Keratinocyte (primary cell): ENCODE measurements at places on chromosomes 7 and 10. TPM values are rescaled to one million over a fixed set of nuclear protein-coding genes. Genes with fewer than 3 reads are reported as not detected.

DNA sequence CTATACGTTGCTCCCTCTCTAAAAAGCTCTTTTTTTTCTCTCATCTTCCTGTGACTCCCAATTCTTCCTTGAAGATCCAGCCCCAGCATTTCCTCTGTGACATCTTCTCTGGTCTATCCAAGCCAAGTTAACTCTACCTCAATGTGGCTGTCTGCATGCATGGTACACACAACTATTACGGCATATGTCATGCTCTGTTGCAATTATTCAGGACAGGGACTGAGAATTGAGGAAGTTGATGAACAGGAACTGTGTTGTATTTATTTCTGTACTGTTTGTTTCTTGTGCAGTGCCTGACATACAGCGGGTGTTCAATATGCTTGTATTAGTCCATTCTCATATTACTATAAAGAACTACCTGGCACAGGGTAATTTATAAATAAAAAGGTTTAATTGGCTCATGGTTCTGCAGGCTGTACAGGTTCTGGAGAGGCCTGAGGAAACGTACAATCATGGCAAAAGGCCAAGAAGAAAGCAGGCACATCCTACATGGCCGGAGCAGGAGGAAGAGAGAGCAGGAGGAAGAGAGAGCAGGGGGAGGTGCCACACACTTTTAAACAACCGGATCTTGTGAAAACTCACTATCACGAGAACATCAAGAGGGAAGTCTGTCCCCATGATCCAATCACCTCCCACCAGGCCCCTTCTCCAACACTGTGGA lies 6.3 kb downstream of the TRPV5 start:
- H3K27ac ChIP-seq: no peak overlapping the region
- H3K36me3 ChIP-seq: no peaks in the 10 kb centered on the region
- no peak overlapping the region for H3K4me3 ChIP-seq
- DNase-seq: no peak
- H3K27me3 ChIP-seq: no peaks in the 10 kb centered on the region

- no peaks in the 10 kb centered on the region for H3K36me3 ChIP-seq
- no peak overlapping the region for H3K4me3 ChIP-seq
- no peak for DNase-seq
These were observed 40.0 kb downstream of the MYL10 start for GRCh38 chr7:101589052-101589451.

- H3K4me3 ChIP-seq: no peak overlapping the region
- no peaks in the 10 kb centered on the region for H3K36me3 ChIP-seq
- no peak overlapping the region for H3K27ac ChIP-seq
- H3K4me1 ChIP-seq: no peaks in the 10 kb centered on the region
- no peak for DNase-seq
These were observed 11.5 kb upstream of the MICU1 start for GRCh38 chr10:72637398-72637857.

GRCh38 chr10:78164702-78165101 lies 131.0 kb downstream of the RPS24 start:
- H3K27ac ChIP-seq: no peak overlapping the region
- no peak for DNase-seq
- H3K4me1 ChIP-seq: no peaks in the 10 kb centered on the region
- H3K27me3 ChIP-seq: no peaks in the 10 kb centered on the region
- no peak overlapping the region for H3K4me3 ChIP-seq

GRCh38 chr7:127953423-127954356 lies 77.5 kb downstream of the LRRC4 start:
- H3K4me1 ChIP-seq: no peaks in the 10 kb centered on the region
- H3K4me3 ChIP-seq: no peak overlapping the region
- H3K27ac ChIP-seq: no peak overlapping the region
- no peak for DNase-seq
- no peaks in the 10 kb centered on the region for H3K27me3 ChIP-seq

DNA sequence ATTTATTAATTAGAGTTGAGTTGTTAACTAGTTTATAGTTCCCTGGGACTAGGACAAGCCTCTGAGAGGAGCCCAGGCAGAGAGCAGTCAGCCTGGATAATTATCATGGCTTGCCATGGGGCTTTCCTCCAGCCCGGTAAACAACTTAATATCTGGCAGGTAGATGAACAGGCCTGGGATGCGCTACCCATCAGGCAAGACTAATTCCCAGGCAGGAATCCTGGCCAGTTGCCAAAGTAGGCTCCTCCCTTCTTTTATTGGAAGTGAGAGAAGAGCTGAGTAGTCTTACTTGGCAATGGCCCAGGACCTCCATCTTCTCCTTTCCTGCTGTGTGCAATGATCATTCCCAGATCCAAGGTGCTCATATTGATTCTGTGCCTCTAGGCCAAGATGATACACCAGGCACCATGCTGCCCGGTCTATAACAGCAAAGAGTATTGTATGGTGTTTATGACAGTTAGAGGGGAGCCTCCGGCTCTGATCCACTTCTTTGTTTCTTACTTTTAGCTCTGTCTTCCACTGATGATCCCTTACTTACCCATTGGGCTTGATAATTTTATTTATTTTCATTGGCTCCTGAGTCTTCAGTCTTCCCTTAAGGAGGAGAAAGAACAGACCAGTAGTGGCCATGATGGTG lies 408.7 kb downstream of the REEP3 start:
- H3K4me3 ChIP-seq: no peak overlapping the region
- H3K36me3 ChIP-seq: no peaks in the 10 kb centered on the region
- H3K4me1 ChIP-seq: no peaks in the 10 kb centered on the region

DNA sequence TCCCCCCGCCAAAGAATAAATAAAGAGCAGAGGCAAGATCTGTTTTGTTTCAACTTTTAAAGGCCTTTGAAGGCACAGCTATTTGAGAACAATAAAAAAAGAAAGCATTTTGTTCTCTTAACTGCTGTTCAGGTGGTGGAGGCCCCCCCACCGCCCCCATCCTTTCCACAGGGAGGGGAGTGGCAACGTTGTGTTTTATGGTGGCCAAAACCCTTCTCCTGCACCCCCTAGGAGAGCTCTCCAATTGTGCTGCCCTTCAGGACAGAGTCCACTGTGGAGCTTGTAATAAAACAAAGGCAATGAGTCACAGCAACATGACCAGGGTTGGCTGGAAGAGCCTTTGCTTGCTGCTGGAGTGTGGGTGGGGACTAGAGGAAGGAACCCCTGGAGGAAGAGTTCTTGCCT lies 987.9 kb downstream of the KCNMA1 start:
- H3K4me3 ChIP-seq: no peak overlapping the region
- H3K4me1 ChIP-seq: no peaks in the 10 kb centered on the region
- H3K36me3 ChIP-seq: no peaks in the 10 kb centered on the region
- no peak overlapping the region for H3K27ac ChIP-seq
- H3K27me3 ChIP-seq: no peaks in the 10 kb centered on the region

- no peak for DNase-seq
- H3K27me3 ChIP-seq: no peaks in the 10 kb centered on the region
- H3K27ac ChIP-seq: no peak overlapping the region
- H3K4me3 ChIP-seq: no peak overlapping the region
- no peaks in the 10 kb centered on the region for H3K36me3 ChIP-seq
These were observed 231.4 kb downstream of the COBL start for GRCh38 chr7:51085034-51085692.

- no peaks in the 10 kb centered on the region for H3K27me3 ChIP-seq
- no peaks in the 10 kb centered on the region for H3K4me1 ChIP-seq
- no peaks in the 10 kb centered on the region for H3K36me3 ChIP-seq
- no peak overlapping the region for H3K27ac ChIP-seq
- DNase-seq: no peak
These were observed 128.9 kb upstream of the FRMD4A start for GRCh38 chr10:14459665-14460064.

- no peaks in the 10 kb centered on the region for H3K27me3 ChIP-seq
- no peaks in the 10 kb centered on the region for H3K4me1 ChIP-seq
- DNase-seq: no peak
These were observed 113.2 kb upstream of the CHST15 start for GRCh38 chr10:124206616-124207015.

- H3K27me3 ChIP-seq: no peaks in the 10 kb centered on the region
- no peak overlapping the region for H3K27ac ChIP-seq
- H3K36me3 ChIP-seq: no peaks in the 10 kb centered on the region
- DNase-seq: no peak
These were observed 1020.5 kb downstream of the LRMDA start for GRCh38 chr10:76451911-76452310.

DNA sequence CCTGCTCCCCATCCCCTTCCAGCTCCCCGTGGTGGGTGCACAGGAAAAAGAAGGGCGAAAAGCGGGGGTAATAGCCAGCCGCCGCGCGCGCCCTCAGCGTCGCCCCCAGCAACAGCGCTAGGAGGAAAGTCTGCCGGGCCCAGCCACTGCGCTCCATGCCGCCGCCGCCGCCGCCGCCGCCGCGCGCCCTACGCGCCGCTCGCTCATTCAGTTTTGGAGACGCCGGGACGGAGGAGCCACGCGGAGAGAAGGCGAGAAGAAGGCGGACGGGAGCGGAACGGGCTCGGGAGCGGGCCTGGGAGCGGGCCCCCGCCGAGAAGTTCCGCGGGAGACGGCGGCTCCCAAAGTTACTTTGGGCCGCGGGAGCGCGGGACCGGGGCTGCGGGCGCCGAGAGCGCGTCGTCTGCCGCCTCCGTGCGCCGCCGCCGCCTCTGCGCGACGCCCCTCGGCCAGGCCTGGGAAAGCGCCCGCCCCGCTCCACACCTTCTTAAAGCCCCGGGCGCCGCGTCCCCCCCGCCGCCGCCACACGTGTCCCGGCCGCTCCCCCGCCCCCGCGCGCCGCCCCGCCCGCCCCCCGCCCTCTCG lies at the start of gene RELN:
Gene RELN (minus strand): TSS at position 459 of the 585 bp plus-strand sequence. CDS start 302 bp downstream, at position 157.
- H3K36me3 ChIP-seq: no peaks in the 10 kb centered on the region
- H3K27me3 ChIP-seq: peaks cover 49% of the 10 kb centered on the region
- DNase-seq: no peak
- peak within 1 kb of the TSS; percentile 39 for H3K4me3 ChIP-seq
- H3K27ac ChIP-seq: no peak within 1 kb of the TSS

- H3K4me1 ChIP-seq: no peaks in the 10 kb centered on the region
- H3K4me3 ChIP-seq: no peak overlapping the region
- no peak overlapping the region for H3K27ac ChIP-seq
- H3K36me3 ChIP-seq: no peaks in the 10 kb centered on the region
- no peaks in the 10 kb centered on the region for H3K27me3 ChIP-seq
These were observed 111.8 kb downstream of the HIP1 start for GRCh38 chr7:75626954-75627353.

DNA sequence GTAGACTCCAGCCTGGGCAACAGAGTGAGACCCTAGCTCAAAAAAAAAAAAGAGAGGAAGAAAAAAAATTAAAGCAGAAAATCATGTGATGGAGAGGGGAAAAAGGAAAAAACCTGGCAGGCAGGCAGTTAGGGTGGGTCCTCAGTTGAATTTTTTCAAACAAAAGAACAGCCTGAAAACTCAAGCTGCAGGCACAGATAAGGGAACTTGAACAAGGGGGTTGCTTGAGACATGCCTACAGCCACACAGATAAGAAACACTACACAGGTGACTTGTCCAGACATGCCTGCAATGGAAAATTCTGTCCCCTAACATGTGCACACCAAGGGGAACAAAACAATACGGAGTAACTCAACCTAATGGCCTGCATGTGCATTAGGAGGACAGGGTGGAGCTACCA lies 19.2 kb downstream of the VIM start:
- no peak overlapping the region for H3K4me3 ChIP-seq
- H3K4me1 ChIP-seq: peaks cover 9% of the 10 kb centered on the region
- DNase-seq: no peak
- no peaks in the 10 kb centered on the region for H3K27me3 ChIP-seq

DNA sequence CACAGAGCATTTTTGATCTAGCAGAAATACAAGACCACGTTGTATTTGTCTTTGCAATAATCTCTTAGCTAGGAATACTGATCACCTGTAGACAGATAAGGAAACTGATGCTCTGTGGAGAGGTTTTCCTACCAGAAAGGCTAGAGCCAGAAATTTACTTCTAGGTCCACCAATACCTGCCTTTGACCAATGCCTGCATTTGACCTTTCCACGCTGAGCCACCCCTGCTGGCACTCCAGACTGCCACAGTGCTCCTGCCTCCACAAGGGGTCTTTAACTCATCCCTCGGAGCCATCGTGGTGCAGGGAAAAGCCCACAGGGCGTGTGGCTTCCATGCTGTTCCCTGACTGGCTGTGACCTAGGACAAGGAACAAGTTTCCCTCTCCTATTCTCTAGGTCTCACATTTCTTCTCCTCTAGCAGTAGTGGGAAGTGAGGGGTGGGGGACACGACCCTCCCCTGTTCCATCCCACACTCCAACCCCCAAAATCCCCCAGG lies 1.5 kb upstream of the ELN start:
- DNase-seq: no peak
- H3K27ac ChIP-seq: no peak overlapping the region
- peaks cover 83% of the 10 kb centered on the region for H3K27me3 ChIP-seq
- no peak overlapping the region for H3K4me3 ChIP-seq
- no peaks in the 10 kb centered on the region for H3K36me3 ChIP-seq

DNA sequence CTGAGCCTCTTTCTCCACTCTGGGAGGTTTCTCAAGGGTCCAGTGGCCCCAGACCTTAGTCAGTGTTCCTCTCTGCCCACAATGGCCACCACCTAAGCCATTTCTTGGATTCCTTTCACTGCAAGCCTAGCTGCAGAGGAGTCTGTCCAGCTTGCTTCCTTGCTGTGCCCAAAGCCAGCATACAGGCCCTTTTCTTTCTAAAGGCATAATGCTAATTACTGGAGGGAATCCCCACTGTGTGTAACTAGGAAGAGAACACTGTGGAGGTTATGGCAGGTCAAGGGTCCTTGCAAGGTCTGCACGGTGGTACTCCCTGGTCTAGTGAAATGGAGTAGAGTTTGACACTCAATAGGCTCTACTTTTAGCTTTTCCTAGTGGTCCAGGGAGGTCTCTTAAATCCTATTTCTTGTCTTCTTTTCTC lies 70.4 kb upstream of the CC2D2B start:
- H3K27me3 ChIP-seq: peaks cover 3% of the 10 kb centered on the region
- no peak overlapping the region for H3K4me3 ChIP-seq
- H3K4me1 ChIP-seq: no peaks in the 10 kb centered on the region
- DNase-seq: no peak
- H3K27ac ChIP-seq: no peak overlapping the region

DNA sequence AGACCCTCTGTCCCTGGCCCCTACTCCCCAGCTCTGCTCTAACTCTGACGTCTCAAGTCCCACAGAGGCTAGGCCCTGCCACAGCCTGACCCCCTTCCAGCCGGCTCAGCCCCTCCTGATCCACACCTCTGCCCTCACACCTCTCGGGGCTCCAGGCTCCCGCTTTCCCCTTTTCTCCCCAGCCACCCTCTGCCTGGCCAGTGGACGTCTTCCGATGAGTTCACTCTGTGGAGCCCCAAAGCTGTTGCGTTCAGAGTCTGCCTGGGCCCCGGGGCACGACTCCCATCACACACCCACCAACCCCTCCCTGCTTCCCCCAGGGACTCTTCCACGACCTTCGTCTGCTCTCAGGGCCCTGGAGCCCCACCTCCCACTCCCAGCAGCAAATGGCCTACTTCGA lies 18.4 kb upstream of the TBRG4 start:
- no peak overlapping the region for H3K4me3 ChIP-seq
- H3K4me1 ChIP-seq: no peaks in the 10 kb centered on the region
- no peak for DNase-seq
- peaks cover 5% of the 10 kb centered on the region for H3K27me3 ChIP-seq
- no peaks in the 10 kb centered on the region for H3K36me3 ChIP-seq
- no peak overlapping the region for H3K27ac ChIP-seq

The LIPJ gene
- polyA plus RNA-seq: 0.03 to 0.08 TPM in 2 of 3 replicates, not detected in the other

The CLDN4 gene
- polyA plus RNA-seq: 7.2 to 14.8 TPM (median 13.7 TPM) in 3 replicates

The EPDR1 gene
- polyA plus RNA-seq: 0.02 to 0.04 TPM in 2 of 3 replicates, not detected in the other

The HPSE2 gene
- 0.01 TPM in 1 of 3 replicates, not detected in the others for polyA plus RNA-seq

The SGCE gene
- polyA plus RNA-seq: 4.3 to 10.5 TPM (median 7.9 TPM) in 3 replicates

The AOC1 gene
- polyA plus RNA-seq: not detected in 3 replicates

The PLAC9 gene
- polyA plus RNA-seq: 0.39 to 0.70 TPM in 2 of 3 replicates, not detected in the other
